ENCODE measurements at places on chromosomes 1 and 21.
A peak's percentile ranks its signal among the peaks of the same experiment; 100 is the strongest.

DNA sequence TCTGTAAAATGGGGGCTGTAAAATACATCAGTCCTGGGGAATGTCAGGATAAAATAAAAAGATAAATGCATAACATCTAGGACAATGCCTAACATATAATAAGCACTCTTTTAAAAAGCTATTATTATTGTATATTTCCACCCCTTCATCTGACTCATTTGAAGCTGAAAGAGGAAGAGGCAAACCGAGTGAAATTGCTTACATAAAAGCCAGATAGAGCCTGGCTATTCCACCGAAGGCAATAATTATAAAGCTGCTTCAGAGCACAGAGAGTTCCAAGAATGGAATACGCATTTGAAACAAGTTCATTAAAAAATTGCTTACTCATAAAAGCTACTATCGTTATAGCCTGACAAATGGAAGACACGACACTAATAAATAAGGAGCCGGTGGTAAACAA, 186.1 kb upstream of the CAMK1G start:
- DNase-seq: no peak

DNA sequence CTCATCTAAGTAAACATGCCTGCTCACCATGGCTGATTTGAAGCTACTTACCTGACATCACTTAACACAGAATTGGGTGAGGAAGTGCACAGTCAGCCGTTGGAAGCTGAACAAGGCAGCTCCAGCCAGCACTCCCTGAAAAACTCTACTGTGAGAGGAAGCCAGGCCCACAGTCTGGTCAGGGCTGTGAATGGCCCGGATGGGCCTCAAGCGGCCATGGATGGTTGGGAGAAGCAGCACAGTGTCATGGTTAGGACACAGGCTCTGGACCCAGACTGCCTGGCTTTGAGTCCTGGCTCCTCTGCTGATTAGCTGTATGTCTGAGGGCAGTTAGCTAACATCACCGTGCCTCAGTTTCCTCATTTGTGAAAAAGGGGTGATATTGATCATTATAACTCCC, 267.8 kb downstream of the GRIK3 start:
- DNase-seq: no peak

GRCh38 chr1:32464191-32464715, 619 bp upstream of the ZBTB8B start:
- no peak for DNase-seq

DNA sequence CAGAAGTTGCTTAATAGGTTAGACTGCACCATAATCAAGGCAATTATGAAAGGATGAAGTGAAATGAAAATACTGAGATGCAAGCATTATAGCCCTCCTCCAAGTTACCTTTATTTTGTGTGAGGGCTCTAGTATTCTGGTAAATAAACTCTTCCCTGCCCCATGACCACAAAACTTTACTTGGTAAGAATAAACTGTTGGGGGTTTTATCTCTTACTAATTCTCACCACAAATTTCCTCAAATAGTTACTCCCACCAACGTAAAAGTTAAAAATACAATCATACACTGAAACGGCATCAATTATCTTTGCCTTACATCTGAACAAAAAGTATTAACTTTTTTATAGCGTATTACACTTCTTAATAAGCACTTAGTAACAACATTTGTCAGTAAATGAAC, 29.5 kb downstream of the C21orf91 start:
- no peak for DNase-seq

GRCh38 chr1:218259800-218260199, 25.3 kb upstream of the RRP15 start:
- DNase-seq: no peak

GRCh38 chr21:17466166-17466565, 46.7 kb upstream of the CXADR start:
- DNase-seq: no peak

GRCh38 chr1:92884195-92884594, 52.4 kb downstream of the RPL5 start:
- DNase-seq: no peak

DNA sequence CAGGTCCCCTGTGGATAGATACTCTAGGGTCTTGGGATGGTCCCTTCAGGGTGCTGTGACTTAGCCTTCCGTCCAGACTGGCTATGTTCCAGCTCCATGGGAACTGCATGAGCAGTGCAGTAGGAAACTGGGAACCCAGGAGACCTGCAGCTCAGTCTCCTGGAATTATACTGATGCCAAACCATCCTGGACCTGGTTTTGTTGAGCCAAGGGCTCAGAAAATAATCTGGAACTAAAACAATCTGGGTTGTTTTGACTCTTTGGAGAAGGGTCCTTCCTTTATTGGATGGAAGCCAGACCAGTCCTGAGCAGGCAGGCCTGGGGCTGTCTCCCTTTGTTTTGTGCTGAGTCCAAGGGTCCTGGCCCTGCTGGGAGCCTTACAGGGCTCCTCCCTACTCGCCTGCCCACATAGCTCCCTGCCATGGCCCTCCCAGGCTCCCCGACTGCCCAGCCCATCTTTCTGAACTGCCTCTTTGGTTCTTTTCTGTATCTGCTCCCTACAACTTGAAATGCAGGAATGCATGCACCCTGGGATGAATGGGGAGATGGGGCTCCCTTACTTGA, 1.2 kb downstream of the IPO13 start:
- DNase-seq: no peak

GRCh38 chr1:70990469-70991253, 57.0 kb downstream of the PTGER3 start:
- DNase-seq: no peak

- no peak for DNase-seq
These were observed 319.1 kb upstream of the SGIP1 start for GRCh38 chr1:66214901-66215300.

- DNase-seq: no peak
These were observed 5.0 kb downstream of the NOS1AP start for GRCh38 chr1:162074276-162075005.

DNA sequence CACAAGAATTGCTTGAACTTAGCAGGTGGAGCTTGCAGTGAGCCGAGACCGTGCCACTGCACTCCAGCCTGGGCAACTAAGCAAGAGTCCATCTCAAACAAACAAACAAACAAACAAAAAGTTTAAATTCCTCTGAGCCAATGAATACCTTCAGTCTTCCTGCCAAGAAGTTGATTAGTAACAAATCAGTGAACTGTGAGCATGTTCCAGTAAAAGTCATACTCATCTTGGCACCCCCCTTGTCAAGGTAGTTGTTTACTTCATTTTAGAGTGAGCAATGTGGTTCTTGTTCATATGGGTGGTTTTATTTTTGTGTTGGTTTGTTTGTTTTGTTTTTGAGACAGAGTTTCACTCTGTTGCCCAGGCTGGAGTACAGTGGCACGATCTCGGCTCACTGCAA, 18.0 kb upstream of the SLC2A7 start:
- no peak for DNase-seq

GRCh38 chr1:183243161-183244050, 57.3 kb downstream of the LAMC2 start:
- DNase-seq: peak; percentile 58

GRCh38 chr1:90494748-90495282, 222.3 kb downstream of the BARHL2 start:
- no peak for DNase-seq

GRCh38 chr1:35971601-35972000, 40.7 kb downstream of the AGO3 start:
- no peak for DNase-seq

DNA sequence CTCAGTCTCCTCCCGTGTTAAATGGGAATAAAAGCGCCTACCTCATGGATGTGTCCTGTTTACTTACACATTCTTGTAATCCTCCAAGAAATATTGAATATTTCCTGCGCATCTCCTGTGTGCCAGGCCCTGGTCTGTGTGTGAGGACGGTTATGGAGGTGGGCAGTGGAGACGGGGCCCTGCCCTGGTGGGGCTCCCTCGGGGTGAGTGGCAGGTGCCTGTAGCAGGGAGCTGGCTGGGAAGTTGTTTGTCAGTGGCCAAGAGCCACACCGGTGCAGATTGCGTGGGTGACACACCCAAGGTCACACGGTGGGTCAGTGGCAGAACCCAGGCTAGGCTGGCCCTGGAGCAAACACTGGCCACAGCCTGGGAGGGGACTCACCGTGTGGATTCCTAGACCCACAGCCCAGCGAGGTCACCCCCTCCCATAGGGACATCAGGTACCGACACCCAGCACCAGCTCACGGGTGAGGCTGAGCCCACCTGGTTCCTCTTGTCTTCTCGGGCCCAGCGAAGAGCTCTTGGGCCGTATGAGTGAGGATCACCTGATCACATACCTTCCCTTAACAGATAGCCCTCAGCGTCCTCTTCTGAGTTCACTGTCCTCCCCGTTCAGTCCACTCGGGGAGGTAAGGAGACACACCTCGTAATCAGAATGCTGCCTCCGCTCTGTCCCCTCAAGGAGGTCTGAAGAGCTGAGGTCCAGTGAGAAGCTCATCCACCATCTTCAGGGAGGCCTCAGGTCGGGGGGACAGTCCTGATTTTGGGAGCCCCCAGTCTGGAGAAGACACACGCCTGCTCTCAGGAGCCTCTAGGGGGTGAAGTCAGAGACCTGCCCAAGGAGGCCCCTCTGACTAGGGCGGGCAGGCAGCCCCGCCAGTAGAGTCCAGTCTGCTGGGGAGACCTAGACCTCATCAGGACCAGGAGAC, 349.6 kb downstream of the MATN1 start:
- no peak for DNase-seq

GRCh38 chr1:198220428-198220827, 63.6 kb downstream of the NEK7 start:
- DNase-seq: no peak

- DNase-seq: peak; percentile 7
These were observed 107.3 kb upstream of the HNRNPU start for GRCh38 chr1:244971552-244972216.

DNA sequence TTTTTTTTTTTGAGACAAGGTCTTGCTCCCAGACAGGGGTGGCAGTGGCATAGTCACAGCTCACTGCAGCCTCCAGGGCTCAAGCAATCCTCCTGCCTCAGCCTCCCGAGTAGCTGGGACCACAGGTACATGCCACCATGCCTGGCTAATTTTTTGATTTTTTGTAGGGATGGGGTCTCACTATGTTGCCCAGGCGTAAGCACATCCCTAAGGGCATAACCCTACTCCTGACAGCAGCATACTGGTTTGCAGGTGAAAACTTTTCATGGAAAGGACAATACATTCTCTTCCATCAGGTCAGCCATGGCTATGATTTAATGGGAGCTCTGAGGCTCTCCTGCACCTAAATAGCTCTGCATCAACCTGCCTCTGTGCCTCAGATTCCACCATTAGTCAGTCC, 29.4 kb downstream of the UBIAD1 start:
- DNase-seq: no peak

Measured in tibial nerve (tissue), 4 donors.